ENCODE measurements at places on chromosomes 2 and 18. TPM values are rescaled to one million over a fixed set of nuclear protein-coding genes. Genes with fewer than 3 reads are reported as not detected.

Gene MYOM1
- 0.26 TPM for total RNA-seq

- no peak for DNase-seq
Measured at GRCh38 chr2:128505575-128506526, 187.2 kb upstream of the HS6ST1 start.

Gene ACMSD
- not detected for total RNA-seq

DNA sequence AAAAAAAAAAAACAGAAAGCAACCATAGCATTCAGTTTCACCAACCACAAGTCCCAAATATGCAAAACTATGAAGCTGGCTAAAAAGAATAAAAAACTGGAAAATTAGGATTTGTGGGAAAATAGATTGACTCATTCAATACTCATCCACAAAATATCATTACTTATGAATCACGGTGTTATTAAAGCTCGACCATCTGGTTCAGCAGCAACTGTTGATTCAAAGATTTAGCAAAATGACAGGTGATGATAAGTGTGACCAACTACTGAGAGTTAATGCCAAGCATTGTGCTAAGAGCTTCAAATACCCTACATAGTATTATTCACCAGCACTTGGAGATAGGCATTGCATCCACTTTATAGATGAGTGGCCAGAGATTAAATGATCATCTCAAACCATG is 26.2 kb upstream of the XDH start:
- DNase-seq: no peak

DNA sequence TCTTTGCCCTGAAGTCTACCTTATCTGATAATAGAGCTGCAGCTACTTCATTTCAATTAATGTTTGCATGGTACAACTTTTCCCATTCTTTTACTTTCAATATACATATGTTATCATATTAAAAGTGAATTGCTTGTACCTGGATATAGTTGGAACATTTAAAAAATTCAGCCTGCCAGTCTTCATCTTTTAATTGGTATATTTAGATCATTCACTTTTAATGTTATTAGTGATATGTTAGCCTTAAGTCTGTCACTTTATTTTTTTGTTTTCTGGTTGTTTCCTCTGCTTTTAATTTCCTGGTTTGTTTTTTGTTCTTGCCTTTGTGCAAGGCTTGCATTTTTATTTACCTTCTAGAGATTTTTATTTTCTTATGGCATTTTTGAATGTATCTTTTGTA is 158.2 kb downstream of the GALNT1 start:
- DNase-seq: no peak

- DNase-seq: no peak
Measured at GRCh38 chr2:47360927-47361326, 42.0 kb upstream of the MSH2 start.

DNA sequence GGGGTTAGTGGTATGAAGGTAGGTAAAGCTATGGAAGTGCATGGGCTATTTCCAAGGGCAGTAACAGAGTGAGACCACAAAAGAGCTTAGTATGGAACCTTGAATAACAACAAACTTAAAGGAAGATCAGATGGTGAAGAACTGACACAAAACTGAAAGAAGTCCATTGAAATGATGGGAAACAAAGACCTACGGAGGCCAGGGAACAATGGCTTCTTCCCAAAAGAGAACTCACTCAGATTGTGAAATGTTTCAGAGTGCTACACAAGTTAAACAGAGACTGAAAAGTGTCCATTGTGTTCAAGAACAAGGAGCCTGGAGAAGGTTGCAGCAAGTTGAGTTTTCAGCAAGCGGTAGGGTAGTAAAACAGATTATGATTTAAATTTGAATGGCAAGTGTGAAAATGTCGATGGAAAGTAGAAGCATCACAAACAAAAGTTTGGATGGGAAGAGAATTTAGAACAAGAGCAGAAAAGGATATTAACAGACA is 700.0 kb upstream of the NXPH2 start:
- DNase-seq: no peak

Gene CCDC121
- total RNA-seq: 1.0 TPM

DNA sequence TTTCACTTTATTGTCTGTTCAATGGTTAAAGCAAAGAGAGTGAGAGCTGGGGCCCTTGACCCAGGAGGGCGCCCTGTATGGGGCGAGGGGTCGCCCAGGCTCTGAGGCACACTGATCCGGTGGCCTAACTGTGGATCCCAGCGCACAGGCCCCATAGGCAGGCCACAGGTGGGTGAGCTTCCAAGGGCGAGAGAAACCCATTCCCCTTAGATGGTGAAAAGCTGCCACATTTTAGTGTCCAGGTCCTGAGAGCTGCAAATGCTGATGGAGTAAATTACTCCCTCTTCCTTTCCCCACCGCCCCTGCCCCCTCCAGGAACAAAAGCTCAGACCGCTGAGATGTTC is 5.9 kb upstream of the DLX2 start:
- DNase-seq: no peak

- DNase-seq: no peak
Measured at GRCh38 chr2:73007991-73008765, 63.3 kb downstream of the SFXN5 start.

- DNase-seq: no peak
Measured at GRCh38 chr18:54035927-54036326, 188.5 kb downstream of the MBD2 start.

DNA sequence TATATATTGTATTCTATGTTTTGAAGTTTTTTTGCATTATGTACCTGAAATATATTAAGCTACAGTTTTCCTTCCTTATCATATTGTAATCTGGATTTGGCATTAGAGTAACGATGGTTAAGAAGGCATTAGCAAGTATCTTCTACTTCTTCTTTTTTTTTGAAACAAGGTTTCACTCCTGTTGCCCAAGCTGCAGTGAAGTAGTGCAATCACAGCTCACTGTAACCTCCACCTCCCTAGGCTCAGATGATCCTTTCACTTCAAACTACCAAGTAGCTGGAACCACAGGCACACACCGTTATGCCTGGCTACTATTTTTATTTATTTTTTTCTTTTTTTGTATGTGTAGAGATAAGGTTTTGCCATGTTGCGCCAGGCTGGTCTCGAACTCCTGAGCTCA is 201.1 kb downstream of the ZNF804A start:
- DNase-seq: no peak

DNA sequence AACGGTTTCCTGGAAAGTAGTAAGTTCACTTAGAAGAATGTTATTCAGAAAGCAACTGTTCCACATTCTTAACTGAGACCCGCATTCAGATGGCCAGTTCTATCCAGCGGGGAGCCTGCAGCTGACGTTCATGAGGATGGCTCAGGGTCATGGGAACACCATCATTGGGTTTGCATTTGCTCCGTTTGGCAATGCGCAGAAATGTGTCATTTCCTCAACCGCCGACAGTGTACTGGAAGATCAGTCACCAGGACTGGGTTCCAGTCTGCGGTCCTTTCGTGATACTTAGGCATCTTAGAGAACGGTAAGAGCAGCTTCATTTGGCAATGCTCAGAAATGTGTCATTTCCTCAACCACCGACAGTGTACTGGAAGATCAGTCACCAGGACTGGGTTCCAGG is 104.0 kb downstream of the DNER start:
- DNase-seq: peak; percentile 60

Gene ZNF521
- total RNA-seq: 66.4 TPM

DNA sequence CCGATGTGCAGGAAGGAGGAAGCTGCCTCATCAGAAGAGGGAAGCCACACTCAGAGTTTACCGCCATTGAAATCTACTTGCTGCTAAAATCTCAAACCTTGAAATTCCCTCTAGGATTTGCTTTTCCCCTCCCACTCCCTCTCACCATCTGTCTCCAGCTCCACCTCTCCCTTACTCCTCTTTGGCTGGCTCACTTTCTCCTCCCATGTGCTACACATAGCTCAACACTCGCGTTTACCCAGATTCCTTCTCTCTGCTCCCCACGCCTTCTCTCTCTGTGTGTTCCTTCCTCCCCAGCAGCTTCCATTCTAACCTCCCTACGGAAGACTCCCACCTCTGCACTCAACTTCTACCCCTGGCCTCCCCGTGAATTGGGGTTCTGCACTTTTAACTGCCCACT is 143.1 kb downstream of the DNER start:
- no peak for DNase-seq

- no peak for DNase-seq
Measured at GRCh38 chr2:9717886-9718451, 87.2 kb upstream of the YWHAQ start.

DNA sequence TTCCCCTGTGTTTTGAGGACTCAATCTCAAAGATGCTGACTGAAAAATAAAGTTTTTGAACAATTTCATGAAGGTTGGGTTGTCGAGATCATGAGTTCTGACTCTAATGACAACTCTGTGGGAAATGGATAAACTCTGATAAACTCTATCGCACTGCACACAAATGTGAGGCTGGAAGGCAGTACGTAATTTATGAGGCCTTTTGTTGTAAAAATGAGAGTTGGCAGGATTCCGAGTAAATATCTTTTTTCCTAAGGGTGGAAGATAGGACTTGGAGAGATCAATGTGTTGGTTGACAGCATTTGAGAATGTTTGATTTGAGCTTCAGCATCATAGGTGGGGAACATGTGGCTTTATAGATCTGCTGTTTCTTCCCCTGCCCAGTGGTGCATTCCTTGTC is 90.4 kb downstream of the SPTBN1 start:
- peak; percentile 46 for DNase-seq

DNA sequence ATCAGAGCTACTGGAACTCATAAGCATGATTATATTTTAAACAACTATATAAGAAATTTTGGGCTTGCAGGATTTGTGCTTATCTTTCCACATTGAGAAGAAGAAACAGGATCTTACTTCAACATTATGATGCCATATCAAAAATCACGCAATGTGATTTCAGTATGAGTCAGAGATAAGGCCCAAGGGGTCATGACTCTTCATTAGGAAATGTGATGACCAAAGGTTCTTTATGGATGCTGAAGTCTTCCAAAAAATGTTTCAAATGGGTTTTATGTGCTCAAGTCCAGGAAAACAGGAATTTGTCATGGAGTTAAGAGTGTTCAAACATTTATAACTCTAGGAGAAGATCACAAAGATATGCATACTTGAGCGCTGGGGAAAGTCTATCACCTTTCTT is 7.8 kb upstream of the SERPINB2 start:
- DNase-seq: peak; percentile 36

DNA sequence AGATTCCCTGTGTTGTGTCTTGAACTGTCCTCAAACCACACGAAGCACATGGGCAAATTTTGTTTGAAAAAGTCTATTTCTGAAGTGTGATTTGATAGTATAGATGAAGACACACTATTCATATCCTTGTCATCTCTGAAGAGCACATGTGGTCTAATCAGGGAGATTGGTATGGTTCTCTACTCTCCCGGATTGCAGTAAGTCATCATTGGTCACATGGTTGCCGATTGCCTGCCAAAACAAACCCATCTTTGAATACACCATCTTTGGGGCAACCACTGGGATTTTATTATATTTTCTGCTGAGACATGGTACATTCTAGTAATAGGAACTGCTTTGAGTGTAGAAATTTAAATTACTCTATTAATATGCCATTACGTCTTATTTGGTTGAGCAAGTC is 186.9 kb downstream of the MYO1B start:
- no peak for DNase-seq

DNA sequence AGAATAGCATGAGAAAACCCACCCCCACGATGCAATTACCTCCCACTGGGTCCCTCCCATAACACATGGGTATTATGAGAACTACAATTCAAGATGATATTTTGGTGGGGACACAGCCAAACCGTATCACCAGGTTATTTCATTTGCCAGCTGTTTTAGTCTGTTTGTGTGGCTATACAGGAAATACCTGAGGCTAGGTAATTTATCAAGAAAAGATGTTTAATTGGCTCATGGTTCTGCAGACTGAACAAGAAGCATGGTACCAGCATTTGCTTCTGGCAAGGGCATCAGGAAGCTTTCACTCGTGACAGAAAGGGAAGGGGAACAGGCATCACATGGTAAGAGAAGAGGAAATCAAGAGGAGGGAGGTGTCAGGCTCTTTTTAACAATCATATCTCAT is 329.2 kb downstream of the GULP1 start:
- DNase-seq: no peak

DNA sequence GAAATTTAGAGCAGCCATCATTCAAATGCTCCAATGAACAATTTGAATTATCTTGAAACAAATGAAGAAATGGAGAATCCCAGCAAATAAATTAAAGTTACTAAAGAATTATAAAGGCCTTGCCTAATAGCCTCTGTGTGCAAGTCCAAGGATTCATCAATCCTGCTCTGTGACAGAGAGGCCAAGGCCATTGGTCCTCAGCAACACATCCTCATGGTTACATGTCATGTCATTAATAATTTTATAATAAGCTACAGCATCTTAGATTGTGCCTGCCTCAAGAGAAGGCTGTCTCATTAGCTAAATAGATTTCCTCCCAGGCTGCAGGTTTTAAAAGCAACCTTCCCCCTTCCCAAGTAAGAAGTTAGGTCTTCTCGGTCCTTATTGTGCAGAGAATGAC is 611.6 kb downstream of the FBXO15 start:
- no peak for DNase-seq

- DNase-seq: no peak
Measured at GRCh38 chr2:67772216-67773170, 290.3 kb downstream of the C1D start.

GRCh38 chr2:108626995-108627394 is 92.3 kb upstream of the RANBP2 start:
- DNase-seq: no peak

DNA sequence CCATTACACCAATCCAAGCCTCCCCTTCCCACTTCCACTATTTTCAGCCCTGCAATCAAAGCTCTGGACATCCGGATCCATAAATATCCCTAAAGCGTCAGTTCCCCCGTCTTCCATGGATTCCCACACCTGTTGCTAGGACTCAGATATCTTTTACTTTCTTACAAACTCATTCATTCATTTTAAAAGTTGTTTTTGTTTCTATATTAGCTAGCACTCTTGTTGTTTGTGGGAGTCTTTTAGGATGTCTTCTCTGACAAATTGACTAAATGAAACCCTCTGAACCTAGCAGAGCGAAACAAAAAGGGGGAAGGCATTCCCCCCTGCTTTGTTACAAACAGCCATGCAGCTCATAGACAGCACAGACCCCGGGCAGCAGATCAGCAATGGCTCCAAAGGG is 9.0 kb upstream of the NBAS start:
- no peak for DNase-seq

DNA sequence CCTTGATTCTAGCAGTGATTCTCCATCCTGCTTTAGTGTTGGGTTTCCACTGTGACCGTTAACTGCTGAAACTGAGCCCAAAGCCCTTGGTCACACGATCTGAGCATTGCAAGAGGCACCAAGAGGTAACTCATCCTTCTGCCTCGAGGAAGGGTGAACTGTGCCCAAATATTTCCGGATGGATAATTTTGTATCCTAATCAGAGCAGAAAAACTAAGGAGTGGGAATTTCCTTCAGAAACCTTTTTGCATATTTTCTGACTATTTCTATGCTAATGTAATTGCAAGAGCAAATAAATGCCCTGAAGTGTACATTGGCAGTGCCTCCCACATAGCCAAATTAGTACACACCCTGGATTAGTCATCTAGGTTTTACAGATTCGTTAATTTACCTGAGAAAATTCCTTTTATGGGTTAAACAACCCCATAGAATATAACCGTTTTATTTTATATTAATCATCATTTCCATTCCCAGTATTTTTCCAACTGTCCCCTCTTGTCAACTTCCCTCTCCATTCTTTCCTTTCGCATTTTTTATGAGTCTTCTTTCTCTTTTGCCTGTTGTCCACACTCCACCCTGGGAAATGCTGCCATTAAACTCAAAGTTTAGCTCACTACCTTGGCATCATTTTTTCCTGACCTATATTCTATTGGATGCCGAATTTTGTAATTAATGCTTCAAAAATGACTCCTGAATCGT is 31.7 kb upstream of the COBLL1 start:
- DNase-seq: no peak
